Prostate gland (tissue), 2 donors: ENCODE measurements at places on chromosomes 16 and 17. TPM values are rescaled to one million over a fixed set of nuclear protein-coding genes. Genes with fewer than 3 reads are reported as not detected.

NRN1L gene
- 4.4 TPM for total RNA-seq

HOXB9 gene
- total RNA-seq, result 0.09 TPM

DNA sequence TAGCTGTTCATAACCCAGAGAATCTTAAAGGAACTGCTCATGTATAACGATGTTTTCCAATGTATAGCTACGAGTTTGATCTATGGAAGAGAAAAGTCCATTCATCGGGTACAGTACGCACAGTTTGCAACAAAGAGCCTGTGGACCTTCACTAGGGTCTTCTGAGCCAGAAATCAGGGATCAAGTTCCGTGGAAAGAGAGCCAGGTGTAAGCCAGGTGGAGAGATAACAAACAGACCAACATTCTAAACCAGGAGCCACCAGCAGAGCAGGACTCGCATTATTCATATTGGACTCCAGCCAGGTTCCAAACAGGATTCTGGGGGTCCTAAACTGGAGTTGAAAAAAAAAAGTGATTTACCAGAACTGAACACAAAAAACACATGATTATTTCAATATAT lies 505.4 kb upstream of the C16orf82 start:
- no peak for DNase-seq

- DNase-seq, result no peak
These were observed 9.0 kb upstream of the MAPK3 start for GRCh38 chr16:30131869-30132475.

GRCh38 chr17:41003926-41004325 lies 4.2 kb upstream of the KRTAP3-2 start:
- no peak for DNase-seq

DNA sequence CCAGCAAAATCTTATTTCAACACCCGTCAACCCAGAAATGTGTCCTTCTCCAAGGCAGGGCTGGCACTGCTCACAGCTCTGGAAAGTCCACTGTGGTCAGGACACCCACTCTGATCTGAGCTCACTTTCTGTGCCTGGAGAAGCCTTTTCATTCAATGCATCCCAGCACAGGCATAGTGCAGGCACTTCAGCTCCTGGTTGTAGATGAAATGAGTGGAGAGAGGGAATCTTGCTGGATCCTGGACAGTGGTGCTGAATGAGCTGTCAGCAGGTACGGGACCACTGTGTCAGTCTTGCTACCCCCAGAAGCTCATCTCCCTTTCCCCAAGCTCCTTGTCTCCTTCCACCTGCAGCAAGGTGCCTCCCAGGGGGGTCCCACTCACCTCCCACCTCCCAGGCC lies 86.1 kb upstream of the SALL1 start:
- DNase-seq, result no peak

IGF2BP1 gene
- 10.9 TPM for total RNA-seq

DNA sequence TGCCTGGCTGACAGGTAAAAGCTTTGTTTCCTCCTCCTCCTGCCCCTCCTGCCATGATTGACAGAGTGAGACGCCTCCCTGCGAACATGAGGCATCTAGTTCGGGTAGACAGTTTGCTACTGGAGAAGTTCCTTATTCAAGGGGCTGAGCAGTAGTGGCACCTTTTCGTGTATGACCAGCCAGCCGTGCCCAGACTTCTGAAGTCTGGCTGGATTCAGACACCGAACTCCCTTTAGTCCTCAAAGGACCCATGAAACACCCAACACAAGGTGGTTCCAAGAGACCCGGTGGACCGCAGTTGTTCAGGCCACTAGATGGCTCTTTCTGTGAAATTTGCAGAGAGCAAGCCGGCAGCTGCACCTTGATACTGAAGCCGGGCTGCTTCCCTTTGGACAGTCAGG lies 192.8 kb downstream of the XYLT1 start:
- peak; percentile 53 for DNase-seq

EXOC3L1 gene
- total RNA-seq, result 8.2 TPM

GRCh38 chr17:58666858-58667267 lies 25.0 kb downstream of the TEX14 start:
- DNase-seq, result peak; percentile 92

- no peak for DNase-seq
These were observed 11.5 kb downstream of the GUCY2D start for GRCh38 chr17:8013731-8014557.

DNA sequence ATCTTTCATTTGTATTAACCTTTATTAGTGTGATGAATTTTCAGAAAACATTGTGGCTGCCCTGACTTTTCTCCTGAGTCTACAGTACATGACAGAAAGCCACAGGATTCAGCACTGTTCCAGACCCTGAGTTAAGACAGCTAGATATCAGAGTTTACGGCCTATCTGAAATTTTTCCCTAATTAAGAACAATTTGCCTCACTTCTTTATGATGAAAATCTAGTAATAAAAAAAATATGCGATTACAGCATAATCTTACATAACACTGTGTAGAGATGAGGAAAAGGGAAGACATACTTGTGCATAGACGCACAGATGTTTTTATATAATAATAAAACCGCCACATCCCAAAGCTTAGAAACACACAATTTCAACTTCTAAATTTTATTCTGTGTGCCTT lies 7.3 kb downstream of the SPOP start:
- DNase-seq, result no peak

RAP1GAP2 gene
- 48.3 TPM for total RNA-seq

- DNase-seq, result no peak
These were observed 75.8 kb downstream of the WWOX start for GRCh38 chr16:78175287-78175686.

FBXL20 gene
- total RNA-seq, result 43.6 TPM

TP53TG3C gene
- not detected for total RNA-seq

GRCh38 chr16:74277974-74278373 lies 18.6 kb upstream of the PSMD7 start:
- no peak for DNase-seq

DNA sequence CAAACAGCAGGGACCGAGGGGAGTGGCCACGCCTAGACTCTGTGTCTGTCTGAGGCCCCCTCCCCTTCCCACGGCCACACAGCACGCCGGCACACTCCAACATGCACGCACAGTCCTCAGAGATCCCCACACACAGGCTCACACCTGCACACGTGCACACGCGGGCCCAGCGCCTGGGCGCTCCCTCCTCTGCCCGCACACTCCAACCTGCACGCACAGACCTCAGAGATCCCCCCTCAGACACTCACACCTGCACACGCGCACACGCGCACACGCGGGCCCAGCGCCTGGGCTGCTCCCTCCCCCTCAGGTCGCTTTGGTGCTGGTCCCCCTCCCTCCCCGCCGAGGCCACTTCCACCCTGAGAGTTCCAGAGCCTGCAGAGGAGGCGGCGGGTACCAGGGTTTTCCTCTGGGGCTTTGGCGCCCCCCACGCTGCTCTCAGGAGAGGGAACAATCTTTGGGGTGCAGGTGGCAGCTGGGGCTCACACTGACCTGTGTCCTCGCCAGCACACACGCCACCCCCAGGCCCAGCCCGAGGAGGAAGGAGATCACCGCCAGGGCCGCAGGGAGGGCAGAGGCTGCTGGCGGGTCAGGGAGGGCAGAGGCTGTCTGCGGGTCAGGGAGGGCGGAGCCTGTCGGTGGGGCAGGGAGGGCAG lies 1.6 kb downstream of the CD7 start:
- DNase-seq, result no peak

DNA sequence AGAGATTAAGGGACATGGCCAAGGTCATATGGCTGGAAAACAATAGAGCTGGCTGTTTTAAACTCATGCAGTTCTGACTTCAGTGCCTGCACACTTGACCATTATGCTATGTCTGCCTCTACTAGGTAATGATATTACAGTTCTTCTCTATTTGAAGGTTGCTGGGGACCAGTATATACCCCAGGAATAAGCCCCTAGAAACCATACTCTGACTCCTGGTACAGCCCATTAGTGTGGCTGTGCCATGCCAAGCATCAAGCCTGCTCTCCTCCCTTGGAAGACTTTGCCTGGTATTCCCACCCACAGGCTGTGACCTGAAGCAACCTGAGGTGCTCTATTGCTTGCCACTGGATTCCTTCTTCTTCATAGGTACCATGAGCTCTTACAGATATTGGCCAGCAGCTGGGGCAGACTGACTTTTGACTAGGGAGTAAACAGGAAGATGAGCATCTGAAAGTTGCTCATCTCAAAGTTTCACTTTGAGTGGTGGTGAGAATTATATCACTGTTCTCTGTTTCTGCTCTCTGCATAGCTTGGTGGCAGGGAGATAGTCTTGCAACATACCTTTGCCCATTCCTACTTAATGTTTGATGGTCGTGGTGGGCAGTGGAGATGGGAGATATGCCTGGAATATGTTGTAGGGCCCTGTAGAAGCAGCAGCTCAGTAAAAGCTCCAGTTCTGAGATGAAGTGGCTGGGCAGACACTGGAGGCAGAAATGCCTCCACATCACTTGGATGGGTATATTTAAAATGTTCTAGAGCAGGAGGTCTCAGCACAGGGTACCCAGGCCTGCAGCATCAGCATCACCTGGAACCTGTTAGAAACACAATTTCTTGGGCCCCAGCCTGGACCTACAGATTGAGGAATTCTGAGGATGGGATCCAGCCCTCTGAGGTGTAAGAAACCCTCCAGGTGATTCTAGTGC lies 274.7 kb downstream of the HS3ST4 start:
- DNase-seq, result no peak

DNA sequence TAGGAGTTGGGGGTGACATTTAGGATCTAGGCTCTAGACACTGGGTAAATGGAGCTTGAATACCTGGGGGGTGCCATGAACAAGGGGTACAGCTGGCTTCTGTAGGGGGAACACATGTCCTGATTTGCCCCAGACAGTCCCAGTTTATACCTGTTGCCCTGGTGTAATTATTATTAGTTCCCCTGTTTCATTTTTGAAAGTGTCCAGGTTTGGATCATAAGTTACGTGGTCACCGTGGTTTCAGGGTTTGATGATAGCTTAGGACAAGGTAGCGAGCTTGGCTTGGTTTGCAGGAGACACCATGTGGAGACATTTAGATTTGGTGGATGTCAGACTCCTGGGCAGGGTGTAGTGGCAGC lies 5.5 kb downstream of the MLLT6 start:
- DNase-seq, result no peak

GRCh38 chr17:3986270-3986938 lies 22.2 kb upstream of the ATP2A3 start:
- no peak for DNase-seq

DNA sequence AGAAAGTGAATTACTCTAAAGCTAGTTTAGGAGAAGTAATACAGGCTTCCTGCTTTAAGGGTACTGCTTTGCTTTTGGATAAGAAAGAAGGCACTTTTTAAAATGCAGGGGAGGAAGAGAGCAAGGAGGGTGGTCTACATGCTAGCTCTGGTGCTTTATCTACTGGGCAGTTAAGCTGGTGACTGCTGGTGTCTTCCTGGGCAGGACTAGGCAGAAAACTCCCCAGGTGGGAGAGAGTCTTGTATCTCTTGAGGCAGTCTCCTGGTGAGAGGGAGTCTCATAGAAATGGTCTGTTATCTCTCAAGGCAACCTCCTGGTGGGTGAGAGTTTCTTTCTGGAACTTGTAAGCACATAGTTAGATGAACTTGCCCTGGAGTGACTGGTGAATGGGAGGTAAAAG lies 953.9 kb upstream of the GOT2 start:
- no peak for DNase-seq

GRCh38 chr16:1331712-1332617 lies 1.5 kb upstream of the BAIAP3 start:
- DNase-seq, result peak; percentile 58

- no peak for DNase-seq
These were observed 248.5 kb upstream of the RPL38 start for GRCh38 chr17:73954951-73955350.

KRT27 gene
- not detected for total RNA-seq

GRCh38 chr17:16106161-16106891 lies 106.7 kb downstream of the TTC19 start:
- no peak for DNase-seq

GRCh38 chr17:18004345-18004744 lies 31.7 kb downstream of the DRC3 start:
- no peak for DNase-seq

DNA sequence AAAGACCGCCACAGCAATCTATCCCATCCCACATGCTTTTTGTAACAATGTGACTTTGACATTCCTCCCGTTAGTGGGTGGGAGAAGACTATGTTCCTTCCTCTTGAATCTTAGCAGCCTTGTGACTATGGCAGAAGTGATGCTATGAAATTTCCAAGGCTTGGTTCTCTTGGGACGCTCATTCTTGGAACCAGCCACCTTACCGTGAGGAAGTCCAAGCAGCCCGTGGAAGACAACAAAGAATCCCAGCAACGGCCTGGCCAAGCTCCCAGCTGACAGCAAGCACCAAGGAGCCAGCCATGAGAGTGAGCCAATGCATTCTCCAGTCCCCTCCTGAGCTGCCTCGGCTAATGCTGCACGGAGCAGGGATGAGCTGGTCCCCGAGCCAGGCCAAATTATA lies 62.3 kb downstream of the VPS53 start:
- no peak for DNase-seq

- DNase-seq, result no peak
These were observed 76.7 kb upstream of the CBX4 start for GRCh38 chr17:79915850-79916430.

SMIM5 gene
- total RNA-seq, result 4.1 TPM

HOXB7 gene
- total RNA-seq, result 0.73 TPM

- no peak for DNase-seq
These were observed 16.8 kb upstream of the ETV4 start for GRCh38 chr17:43562679-43563599.

GRCh38 chr17:39605492-39606433 lies 2.0 kb downstream of the NEUROD2 start:
- no peak for DNase-seq

KRT23 gene
- total RNA-seq, result 38.9 TPM
